Hematopoietic multipotent progenitor cell treated with erythropoietin and hydrocortisone succinate and interleukin-3 and kit ligand, for 8 days (in vitro differentiated cells): ENCODE measurements at places on chromosomes 3 and 15.

DNA sequence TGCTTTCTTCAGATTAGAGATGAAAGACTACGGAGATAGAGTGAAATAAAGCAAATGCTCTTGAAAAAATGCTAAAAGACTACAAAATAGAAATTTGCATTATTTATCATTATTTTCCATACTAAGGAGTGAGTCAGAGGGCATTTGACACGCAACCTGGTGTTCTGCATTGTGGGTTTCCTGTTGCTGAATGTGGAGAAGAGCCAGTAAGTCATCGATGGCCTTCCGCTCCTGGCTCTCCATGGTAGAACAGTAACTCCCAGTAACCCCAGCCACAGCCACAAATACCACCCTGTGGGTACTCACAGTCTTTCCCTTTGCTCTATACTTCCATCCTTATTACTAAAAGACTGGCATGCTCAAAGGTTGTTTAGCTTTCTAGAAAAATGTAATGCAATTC, 61.5 kb downstream of the CGGBP1 start:
- DNase-seq, result peak; percentile 36

DNA sequence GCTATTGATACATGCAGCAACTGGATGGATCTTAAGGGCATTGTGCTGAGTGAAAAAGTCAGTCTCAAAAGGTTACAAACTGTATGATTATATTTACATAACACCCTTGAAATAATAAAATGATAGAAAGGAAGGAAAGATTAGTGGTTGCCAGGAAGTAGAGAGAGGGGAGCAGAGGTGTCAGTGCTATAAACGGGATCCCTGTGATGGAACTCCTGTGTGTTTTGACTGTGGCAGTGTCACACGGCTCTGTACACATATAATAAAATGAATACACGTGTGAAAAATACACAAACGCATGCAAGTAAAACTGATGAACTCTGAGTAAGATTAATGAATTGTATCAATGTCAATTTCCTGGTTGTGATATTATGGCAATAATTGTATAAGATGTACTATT, 60.3 kb downstream of the TCAIM start:
- DNase-seq, result no peak

- DNase-seq, result peak; percentile 20
Observed at GRCh38 chr3:157113832-157114505, 46.0 kb downstream of the CCNL1 start.

- no peak for DNase-seq
Observed at GRCh38 chr3:23875113-23875725, 41.6 kb downstream of the NKIRAS1 start.

GRCh38 chr3:869269-869668, 223.6 kb upstream of the CNTN6 start:
- DNase-seq, result no peak

- DNase-seq, result no peak
Observed at GRCh38 chr3:195307711-195308110, 36.8 kb upstream of the XXYLT1 start.
